ENCODE measurements at places on chromosomes 12 and 14.

DNA sequence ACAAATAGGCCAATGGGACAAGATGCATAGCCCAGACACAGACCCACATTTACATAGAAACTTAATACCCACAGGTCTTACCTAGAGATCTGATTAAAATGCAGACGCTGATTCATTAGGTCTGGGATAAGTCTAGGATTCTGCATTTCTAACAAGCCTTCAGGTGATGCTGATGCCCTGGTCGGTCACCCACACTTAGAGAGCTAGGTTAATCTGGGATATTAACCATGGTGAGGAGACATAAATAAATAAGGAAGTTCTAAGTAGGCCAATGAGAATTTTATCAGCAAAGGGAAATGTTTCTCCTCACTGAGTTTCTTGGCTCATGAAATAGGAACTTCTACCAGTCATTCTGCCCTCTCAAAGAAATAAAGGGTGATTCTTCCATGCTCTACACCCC, 120.1 kb downstream of the BMP4 start:
- no peak for DNase-seq

DNA sequence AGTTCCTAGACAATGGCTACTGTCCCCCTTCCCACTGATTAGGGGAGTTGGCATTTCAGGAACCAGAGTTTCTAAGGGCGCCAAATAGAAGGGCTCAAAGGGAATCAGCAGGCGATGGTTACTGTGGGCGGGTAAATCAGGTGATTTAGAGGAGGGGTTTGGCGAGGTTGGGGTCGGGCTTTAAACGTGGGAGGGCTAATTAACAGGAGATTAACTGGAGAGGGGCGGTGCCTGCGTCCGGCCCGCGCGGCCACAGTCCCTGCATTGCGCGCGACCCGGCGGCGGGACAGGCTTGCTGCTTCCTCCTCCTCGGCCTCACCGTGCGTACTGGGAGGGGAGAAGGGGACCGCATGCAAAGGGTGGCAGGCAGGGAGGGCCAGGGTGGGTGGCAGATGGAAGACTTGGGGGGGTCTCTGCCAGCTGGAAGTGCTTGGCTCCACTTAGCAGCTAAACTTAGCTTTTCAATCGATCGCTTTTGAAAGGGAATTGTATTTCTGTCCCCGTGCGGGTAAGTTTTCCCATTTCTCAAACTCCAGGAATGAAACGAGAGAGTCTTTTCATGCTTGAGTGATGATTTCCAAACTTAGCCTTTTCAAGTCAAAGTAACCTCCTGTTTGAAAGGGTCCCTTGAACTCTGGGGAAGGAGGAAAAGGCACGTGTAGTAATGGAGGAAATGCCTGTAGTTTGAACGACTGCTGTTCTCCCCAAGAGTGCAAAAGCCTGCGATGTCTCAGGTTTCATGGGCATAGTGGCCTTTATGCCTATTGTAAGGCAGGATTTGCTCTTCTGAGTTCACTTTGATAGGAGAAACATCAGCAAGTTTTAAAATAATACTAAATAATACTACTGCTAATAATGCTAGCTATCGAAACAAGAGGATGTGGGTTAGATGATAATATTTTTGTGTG, at the start of gene MGST1:
MGST1 (plus strand) TSS at position 255 of the 908 bp plus-strand sequence. CDS start 6,608 bp downstream, outside the sequence.
- DNase-seq = peak; percentile 95

GRCh38 chr12:62763312-62763711, 171.6 kb downstream of the PPM1H start:
- peak; percentile 42 for DNase-seq

DNA sequence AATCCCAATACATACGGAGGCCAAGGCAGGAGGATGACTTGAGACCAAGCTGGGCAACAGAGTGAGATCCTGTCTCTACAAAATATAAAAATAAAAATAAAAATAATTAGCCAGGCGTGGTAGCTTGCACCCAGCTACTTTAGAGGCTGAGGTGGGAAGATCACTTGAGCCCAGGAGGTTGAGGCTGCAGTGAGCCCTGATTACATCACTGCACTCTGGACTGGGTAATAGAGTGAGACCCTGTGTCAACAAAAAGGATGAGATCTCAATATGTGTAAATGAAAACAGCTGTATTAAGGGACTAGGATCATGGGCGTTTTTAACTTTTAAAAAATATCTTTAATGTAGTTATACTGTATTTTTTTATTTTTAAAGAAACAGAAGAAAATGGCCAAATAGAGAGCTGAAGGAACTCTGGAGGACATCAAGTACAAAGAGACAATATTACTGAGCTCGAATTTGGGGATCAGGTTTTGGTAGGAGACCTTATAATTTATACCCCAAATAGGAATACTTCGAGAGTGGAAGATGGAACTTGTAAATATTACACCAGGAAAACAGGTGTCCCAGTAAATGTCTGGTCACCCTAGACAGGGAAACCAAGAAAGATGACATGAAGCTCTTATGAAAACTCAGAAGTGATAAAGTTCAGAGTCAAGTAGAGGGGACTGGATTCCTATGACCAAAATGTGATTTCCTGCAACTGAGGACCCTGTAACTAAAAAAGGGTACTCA, 13.1 kb downstream of the BATF start:
- no peak for DNase-seq

GRCh38 chr12:3035171-3035570, 42.0 kb upstream of the TSPAN9 start:
- DNase-seq = peak; percentile 60

DNA sequence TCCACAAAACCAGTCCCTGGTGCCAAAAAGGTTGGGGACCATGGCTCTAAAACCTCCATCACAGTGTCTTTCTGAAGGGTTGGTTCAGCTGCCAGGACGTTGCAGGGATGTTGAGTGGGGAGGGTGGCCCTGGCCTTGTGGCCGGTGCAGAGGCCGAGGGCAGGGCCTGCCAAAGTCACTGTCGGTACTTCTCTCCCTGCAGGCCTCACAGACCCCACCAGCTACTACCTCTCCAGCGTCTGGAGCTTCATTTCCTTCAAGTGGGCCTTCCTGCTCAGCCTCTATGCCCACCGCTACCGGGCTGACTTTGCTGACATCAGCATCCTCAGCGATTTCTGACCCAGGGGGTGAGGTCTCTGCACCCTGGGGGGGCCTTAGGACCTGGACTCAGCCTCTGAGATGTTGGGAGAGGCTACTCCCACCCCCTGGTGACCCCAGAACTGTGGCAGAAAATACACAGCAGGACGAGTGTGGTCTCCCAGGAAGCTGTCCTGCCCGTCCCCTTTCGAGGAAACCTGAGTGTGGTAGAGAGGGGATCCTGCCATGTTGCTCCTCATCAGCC, 7.0 kb downstream of the SLC48A1 start:
- DNase-seq = no peak

DNA sequence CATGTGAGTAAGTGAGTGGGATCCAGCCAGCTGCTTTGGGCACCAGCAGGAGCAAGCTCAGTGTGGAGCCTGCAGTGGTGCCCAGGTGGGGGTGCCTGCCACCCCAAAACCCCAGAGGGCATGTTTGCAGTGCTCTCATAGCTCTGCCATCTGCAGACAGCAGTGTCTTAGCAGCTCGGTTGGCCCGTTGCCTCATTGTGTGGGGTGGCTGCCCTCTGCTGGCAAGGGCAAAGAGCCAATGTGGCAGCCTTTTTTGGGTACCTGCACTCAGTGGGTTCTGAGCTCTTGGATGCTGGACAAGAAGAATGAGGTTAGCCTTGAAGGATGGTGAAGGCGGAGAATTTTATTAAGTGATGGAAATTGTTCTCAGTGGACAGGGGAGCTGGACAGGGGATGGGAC, 52.3 kb downstream of the NEUROD4 start:
- peak; percentile 83 for DNase-seq

DNA sequence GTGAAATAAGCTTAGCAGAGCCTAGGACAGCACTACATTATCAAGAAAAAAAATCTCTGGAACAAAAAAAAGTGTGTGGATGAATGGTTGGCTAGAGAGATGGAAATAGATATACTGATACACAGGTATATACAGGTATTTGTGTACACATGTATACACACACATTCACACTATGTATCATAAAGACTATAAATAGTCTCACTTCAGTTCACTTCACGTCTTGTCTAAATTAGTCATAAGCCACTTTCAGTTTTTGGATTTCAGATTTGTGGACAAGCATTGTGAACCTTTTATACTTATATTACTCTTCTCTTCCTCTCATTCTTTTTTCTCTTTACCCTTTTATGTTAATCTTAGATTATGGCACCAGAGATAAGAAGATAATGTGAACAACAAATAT, 41.8 kb upstream of the SLC6A15 start:
- no peak for DNase-seq

DNA sequence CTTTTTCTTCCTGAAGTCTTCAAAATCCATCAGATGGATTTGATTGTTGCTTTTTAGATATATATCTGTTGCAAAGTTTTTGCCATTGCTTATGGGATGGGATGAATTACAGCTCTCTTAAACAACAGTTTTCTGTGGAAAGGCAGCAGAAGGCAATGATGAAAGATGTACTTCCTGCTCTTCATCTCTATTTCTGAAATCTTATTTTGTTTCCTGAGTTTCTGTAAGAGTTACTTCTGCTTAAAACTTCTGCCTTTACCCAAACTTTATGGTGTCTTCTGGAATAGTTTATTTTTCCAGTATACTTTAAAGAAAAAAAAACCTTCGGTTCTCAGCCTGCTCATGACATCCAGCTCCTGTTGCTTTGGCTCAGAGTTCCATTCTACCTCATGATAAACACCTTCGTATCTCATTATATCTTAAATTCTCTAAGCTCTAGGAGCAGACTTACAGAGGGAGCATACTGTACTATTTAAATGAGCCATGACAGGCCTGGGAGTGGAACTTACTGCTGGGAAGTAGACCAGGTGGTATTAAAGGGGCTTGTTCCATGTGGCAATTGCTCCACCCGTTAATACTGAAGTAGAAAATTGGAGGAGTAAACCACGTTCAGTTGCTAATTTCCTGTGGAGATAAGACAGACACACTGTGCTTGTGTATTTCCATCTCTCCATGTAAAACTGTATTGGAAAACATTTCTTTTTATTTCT, 288.4 kb downstream of the FBXL14 start:
- no peak for DNase-seq

- peak; percentile 69 for DNase-seq
Observed at GRCh38 chr14:25833341-25834126, 764.3 kb downstream of the NOVA1 start.

- no peak for DNase-seq
Observed at GRCh38 chr14:78197051-78197450, 26.9 kb downstream of the NRXN3 start.

- DNase-seq = peak; percentile 75
Observed at GRCh38 chr14:52080158-52080800, 11.4 kb upstream of the NID2 start.

GRCh38 chr12:115528466-115528865, 749.0 kb downstream of the MED13L start:
- no peak for DNase-seq

GRCh38 chr14:49114161-49114893, 471.9 kb downstream of the RPS29 start:
- no peak for DNase-seq

DNA sequence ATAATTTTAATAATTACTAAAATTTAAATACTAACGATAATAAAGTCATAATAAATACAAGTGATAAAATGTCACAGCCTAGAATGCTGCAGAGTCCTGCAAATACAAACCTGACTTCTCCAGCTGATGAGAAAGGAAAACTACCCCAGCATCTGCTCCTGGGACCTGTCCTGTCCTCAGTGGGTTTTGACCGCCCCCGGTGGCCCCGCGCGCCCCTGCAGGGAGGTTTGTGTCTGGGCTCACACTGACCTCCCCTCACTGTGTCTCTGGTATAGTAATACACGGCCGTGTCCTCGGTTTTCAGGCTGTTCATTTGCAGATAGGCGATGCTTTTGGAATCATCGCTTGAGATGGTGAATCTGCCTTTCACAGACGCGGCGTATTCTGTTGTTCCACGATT, 1139.4 kb downstream of the TMEM121 start:
- no peak for DNase-seq

DNA sequence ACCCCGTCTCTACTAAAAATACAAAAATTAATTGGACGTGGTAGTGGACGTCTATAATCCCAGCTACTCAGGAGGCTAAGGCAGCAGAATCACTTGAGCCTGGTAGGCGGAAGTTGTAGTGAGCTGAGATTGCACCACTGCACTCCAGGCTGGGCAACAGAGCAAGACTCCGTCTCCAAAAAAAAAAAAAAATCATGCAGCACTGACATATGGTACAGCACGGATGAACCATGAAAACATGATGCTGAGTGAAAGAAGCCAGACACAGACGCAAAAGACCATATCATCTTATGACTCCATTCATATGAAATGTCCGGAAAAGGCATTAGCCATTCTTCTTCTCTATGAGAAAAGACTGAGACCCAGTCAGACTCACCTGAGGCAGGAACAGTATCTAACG, 50.4 kb downstream of the PITPNM2 start:
- no peak for DNase-seq

DNA sequence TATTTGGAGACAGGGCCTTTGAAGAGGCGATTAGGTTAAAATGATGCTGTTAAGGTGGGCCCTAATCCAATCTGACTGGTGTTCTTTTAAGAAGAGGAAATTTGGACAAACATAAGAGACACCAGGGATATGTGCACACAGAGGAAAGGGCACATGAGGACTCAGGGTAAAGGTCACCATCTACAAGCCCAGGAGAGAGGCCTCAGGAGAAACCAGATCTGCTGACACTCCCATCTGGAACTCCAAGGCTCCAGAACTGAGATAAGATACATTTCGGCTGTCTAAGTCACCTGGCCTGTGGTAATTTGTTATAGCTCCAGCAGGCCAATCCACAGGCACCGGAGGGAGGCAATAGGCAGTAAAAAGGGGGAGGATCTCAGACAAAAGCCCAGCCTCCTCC, 48.6 kb downstream of the KICS2 start:
- DNase-seq = peak; percentile 67

DNA sequence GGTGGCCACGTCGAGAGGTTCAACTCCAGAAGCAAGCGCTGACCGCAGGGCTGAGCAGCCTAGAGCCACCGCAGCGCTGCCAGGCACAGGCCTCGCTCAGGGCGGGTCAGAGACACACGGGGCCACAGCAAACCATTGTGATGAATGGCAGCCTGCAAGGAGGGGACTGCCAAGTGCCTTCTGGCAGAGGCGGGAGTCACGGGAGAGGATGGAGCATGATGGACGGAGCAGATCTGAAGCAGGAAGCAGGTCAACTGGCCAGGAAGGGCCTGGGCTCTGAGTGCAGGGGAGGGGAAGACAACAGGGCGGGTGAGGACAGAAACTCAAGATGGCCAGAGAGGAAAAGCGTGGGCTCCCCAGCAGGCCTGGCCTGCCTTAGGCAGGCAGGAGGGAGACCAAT, 49.8 kb downstream of the CDC42BPB start:
- no peak for DNase-seq

Data from islet precursor cell (in vitro differentiated cells).